ENCODE measurements at places on chromosomes 3 and 15.
A peak's percentile ranks its signal among the peaks of the same experiment; 100 is the strongest.

- no peak for DNase-seq
These were observed 23.5 kb upstream of the TSC22D2 start for GRCh38 chr3:150384296-150385212.

DNA sequence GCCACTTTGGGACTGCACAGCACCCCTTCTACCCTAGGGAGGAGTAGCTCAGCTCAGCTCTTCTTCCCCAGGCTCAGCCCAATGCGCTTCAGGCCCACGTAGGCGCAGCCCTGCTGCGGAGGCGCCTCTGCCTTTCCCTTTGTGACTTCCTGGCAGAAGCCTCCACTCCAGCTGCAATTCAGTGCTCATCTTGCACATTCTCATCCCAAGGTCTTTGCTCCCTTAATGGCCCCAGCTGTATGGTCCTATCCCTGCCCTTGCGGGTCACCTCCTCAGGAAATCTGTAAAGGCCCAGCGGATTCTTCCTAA is 109.0 kb downstream of the VGLL4 start:
- no peak for DNase-seq

GRCh38 chr3:138497851-138498250 is 63.4 kb downstream of the ESYT3 start:
- DNase-seq, result no peak

DNA sequence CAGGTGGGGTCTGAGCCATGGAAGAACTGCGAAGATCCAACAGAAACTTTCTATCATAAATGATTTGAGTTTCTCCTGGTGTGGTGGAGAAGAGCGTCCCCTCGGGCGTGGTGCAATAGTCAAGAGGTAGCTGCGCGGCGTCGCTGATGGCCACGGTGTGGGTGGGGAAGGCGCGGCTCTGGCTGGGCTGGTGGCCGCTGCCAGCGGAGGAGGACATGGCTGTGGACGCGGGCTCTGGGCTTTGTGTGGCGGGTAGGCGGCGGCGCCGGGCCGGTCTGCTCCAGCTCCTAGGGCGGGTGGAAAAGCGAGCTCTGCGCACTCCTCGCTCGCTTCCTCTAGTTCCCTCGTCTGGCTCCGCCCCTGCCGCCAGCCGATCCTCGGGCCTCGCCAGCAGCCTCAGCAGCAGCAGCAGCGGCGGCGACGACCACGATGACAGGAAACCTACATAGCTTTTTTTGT is 5.9 kb downstream of the STARD9 start:
- peak; percentile 81 for DNase-seq

DNA sequence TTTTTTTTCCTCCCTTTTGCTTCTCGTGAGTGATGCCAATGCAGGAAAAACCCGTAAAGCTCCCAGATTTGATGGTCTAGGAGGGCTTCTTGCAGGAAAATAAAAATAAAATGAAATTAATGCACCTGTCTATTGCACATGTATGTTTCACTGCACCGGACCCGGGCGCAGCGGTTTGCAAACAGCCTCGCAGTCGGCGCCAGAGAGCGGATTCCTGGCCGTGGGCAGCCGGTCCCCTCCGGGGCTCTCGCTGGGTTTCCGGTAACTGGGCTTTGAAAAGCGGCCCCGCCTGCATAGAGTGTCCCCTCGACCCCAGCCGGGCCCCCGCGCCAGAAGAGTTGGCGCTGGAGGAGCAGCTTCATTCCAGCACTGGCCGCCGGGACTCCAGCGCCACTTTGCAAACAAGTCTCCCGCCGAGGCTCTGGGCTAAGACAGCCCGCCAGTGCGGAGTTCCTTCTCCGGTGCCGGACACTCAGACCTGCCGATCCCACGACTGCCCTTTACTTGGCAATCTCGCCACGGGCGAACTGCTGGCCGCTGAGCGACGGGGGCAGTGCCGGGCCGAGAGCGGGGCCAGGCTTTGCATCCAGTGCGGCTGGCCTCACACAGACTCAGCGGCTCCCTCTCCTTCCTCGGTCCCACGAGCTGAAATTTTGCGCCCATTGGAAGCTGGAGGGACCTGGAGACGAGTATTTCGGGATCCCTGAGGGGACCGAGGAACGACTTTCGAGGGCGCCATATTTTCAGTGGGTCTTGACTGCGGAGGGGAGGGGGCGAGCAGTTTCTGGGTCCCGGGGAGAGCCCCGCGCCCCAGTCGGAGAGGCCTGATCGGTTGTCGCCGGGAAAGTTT is 225.9 kb upstream of the C2CD4B start:
- peak; percentile 40 for DNase-seq

DNA sequence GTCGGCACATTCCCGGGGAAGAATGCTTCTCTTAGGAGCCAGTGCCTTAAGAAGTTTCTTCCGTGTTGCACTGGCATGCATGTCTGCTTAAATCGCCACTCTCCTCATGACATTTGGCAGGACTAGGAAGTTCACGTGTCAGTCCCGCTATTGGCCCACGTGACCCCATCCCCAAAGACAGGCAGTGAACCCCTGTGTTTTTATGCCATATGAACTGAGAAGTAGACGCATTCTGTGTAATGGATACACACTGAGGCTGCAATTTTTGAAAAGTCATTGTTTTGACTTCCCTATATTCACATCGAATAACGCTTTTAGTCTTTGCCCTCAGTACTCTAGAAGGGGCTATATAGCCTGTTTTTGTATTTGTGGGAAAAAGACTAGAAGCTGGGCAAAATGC is 125.6 kb upstream of the TBL1XR1 start:
- DNase-seq, result no peak

All from LoVo (cell line).